ENCODE measurements at places on chromosomes 2 and 18.
A peak's percentile ranks its signal among the peaks of the same experiment; 100 is the strongest.

DNA sequence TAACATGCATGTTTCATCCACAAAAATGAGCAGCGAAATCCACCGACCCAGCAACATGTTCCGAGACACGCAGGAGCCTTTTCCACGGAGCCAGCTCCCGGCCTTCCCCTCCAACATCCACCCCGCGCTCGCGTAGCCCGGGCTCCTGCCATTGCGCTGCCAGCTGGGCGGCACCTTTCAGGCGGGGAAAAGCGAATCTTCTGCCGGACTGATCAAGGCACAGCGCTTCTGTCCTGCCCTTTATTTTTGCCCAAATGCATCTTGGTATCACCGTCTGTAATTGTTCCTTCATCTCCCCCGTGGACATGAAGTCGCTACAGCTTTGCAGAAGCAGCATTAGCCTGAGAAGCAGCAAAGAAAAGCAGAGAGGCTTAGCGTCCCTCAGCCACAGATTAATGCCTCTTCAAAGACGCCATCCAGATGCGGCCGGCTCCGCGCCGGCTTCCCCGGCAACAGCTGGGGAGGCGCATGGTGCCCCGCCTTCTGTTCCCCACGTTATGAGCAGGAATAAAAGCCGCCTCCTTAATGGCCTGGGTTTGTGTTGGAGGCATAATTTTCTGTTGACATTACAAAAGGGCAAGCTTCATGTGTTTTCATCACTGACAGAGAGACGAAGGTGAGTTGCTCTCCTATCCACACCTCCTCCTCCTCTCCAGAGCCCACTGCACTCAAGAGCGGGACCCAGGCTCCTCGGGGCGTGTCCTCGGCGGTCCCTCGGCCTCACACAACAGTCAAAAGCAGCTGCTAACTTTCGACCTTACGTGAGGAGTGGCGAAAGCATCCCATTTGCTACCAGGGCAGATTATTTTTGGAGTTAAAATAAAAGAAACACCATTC, 122.1 kb upstream of the SALL3 start:
- no peak for DNase-seq

DNA sequence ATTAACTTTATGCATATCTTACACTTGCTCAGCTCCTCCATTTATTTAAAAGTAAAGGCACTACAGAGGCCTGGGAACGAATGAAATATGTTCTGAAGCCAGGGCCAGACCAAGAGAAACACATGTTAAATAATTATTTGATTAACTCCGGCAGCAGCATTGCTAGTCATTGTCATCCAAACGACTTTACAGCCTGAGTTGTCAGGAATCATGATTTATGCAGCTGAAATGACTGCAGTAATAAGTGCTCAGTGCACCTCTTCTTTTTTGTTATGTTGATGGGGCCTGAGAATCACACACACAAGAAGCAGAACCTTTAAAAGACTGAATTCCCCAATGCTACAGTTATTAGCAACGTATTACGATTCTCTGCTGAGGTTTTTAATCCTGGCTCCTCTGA, 58.9 kb downstream of the EPHA4 start:
- no peak for DNase-seq

GRCh38 chr2:20421988-20422370, 24.9 kb upstream of the RHOB start:
- no peak for DNase-seq

DNA sequence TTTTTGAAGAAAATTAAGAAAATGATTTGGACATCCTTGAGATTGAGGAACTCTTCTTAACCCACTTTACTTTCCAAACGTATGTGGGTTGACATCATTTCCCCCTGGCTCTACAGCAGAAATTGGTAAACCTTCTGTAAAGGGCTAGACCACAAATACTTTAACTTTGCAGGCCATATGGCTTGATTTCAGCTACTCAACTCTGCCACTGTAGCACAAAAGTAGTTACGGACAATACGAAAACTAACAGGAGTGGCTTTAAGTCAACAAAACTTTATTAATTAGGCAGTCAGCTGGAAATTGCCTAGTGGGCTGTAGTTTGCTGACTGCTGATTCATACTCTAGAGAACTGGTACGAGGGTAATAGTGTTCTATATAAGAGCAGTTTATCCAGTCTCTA, 83.2 kb upstream of the DTNB start:
- no peak for DNase-seq

DNA sequence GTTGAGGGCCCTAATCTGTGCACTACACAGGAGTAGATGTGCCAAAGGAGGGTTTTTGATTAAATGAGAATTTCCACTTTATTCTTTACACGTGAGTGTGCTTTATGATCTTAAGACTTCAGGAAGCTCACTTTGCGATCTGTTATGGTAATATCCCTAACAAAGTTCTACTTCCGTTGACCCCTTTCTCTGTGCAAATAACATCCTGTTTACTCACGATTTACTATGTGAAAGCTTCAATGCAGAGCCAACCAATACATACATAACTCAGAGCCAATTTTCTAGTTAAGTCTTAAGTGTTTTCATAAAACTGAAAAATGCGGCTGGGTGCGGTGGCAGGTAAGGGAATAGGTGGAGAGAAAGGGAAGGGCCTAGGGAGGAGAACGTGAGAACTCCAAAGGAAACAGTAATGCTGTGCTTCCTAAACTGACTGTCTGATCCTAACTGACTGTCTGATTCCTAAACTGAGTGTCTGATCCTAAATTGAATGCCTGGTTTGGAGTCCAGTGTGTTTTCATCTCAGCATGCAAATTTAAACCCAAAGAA, 87.6 kb downstream of the PLCL1 start:
- peak; percentile 29 for DNase-seq

- DNase-seq: no peak
Measured at GRCh38 chr2:169839954-169840746, 12.9 kb downstream of the UBR3 start.

- no peak for DNase-seq
Measured at GRCh38 chr2:164655750-164656149, 34.5 kb upstream of the GRB14 start.

DNA sequence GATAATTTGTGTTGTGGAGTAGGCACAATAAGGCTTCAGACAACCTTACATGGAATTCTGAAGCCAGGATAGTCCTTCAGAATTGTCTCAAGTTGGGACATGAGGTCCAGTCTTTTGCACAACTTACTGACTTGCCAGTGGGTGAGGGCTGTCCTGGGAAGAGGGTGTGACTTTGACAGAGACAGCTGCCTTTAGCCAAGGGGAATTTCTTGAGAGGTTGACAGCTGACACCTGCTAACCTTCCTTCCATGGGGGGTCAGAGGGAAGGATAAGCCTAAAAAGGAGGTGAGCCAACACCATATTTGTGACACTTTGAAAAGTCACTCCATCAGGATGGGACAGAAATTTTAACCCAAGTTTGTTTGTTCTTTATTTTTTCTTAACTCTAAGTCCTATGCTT, 907.8 kb upstream of the CRIM1 start:
- no peak for DNase-seq
